Vagina (tissue), 2 donors: ENCODE measurements at places on chromosomes 5 and 9.

DNA sequence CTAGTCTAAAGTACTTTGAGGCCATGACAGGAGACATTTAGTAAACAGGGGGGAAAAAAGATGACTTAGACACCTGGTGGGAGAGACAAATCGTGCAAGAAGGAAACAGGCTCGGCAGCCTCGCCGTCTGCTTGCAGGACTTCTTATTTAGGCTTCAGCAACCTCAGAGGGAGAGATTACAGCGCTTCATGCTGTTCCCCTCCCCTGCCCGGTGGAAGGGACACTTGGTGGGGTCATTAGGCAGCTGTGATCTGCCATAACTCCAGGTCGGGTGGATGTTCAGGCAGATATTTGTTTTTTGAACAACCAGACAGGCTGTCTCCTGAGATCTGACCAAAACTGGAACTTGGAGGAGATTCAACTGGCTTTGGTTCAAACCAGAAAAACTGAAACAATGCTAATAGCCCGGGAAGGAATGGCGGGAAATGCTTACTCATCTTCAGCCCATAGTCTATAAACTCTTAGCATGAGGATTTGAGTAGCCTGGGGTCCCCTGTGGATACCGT, 38.1 kb upstream of the CD180 start:
- DNase-seq, result peak; percentile 84

DNA sequence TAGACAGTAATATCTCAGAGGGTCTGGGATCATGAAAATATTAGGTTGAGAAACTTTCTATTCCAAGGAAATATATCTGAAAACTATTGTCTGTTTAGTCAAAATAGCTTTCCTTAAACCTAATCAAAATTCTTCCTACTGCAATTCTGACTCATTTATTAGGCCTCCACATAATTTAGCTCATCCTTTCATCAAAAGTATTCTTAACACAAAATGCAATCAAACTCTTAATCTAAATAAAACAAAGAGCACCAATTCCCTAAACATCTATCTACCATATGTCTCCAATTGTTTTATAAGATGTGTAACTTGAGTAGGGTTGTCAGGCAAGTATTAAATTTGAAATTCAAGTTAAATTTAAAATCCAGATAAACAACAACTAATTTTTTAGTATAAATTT, 142.1 kb downstream of the PLK2 start:
- DNase-seq, result no peak

DNA sequence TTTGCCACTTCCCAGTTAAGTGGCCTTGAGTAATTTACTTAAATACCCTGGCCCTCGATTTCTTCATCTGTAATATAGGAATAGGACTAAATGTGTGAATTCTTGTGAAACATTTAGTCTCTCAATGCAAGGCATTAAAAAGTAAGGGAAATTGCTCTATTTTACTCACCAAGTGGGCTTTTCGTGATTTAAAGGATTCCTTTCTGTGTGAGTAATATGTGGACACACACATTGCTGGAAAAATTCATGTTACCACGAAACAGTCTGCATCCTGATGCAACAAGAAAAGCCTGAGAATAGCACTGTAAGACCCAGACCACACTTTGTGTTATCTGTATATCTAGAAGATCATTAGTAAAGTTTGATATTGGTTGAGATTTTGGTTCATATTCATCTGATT, 1243.0 kb upstream of the CDH9 start:
- DNase-seq, result no peak

DNA sequence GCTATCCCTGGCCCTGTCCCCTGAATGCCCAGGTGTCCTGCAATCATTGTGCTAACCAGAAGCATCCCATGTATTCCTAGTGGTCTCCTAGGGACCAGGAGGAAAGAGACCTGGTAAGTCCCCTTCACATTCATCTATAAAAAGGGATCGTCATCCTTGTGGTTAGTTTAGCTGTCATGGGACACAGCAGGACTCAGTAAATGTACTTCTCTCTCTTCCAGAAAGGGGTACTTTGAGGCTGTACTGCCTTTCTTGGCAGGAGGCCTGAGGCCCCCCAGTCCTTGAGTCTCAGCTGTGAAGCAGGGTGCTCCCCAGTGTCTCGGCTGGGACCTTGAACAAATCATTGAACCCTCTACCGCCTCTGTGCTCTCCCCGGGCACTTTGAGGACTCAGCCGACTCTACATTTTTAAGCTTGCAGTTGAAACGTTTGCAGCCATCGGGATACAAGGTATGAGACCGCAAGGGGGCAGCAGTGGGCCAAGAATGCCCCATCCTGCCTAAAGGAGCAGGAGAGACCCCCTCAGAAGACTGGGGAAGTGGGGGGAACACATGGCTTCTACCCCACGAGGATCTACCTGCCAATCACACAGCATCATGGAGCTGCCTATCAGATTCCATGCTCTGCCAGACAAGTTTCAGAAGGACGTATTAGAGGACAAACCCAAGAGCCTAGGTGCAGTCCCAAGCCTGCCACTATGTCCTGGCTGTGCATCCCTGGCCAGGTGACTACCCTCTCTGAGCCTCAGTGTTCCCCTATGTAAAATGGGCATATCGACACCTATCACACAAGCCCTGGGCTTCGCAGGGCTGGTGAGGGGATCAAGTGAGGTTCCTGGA, 2.4 kb upstream of the PHYKPL start:
- DNase-seq, result no peak

GRCh38 chr9:126429190-126429589, 102.6 kb downstream of the MVB12B start:
- DNase-seq, result peak; percentile 6

DNA sequence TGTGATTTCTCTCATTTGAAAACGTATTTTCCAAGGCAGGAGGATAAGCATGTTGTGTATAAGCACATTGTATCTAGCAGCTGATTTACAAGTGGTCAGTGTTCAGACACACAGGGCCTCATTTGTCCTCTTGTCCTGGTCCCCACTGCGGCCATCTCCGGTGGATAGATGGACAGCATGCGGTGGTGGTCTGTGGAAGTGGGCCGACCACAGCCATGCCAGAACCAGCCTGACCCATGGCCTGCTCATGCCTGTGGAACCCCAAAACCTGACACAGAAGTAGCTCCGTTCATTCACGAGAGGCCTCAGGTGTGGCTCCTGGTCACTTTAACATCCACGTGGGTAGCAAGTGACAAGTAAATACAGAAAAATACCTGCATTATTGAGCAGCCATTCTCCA, 14.6 kb downstream of the IRX2 start:
- DNase-seq, result peak; percentile 64

GRCh38 chr9:79667120-79667519, 95.4 kb downstream of the TLE4 start:
- DNase-seq, result no peak

GRCh38 chr5:73812962-73813588, 187.1 kb downstream of the ARHGEF28 start:
- DNase-seq, result no peak

DNA sequence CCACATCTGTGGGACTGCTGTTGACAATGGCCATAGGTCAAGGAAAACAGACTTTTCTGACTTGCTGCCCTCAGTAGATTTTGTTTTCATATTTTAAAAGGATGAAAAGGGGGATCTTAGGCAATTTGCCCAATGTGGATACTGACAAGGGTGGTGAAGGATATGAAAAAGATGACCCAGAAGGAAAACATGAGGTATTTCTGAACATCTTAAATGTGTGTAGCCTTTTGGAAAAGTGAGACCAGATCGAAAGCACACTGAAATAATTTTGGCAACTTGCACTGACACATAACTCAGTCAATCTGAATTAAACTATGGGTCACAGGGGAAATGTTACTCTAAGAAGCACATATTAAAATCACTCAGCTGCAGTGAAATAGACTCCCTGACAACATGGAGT, 1793.0 kb upstream of the ACO1 start:
- no peak for DNase-seq

GRCh38 chr9:98104445-98104881, 14.6 kb downstream of the TRIM14 start:
- DNase-seq, result no peak

DNA sequence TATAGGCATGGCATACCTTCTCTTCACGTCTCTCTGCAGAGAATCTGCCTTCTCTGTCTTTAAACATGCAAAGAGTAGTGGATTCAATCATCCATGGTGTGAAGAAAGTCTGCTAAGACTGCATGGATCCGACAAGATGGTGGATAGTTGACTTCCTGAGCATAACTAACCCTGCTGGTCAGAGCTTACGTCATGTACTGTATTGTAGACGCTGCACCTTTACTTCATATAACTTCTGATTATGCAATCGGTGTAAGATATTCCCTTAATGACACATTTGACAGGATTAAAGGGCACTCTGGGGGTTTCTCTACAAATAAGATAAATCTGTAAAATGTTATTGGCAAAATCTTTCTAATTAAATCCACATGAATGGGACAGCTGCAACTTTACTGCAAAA, 240.3 kb upstream of the NREP start:
- no peak for DNase-seq

- peak; percentile 91 for DNase-seq
Observed at GRCh38 chr5:81751836-81752643, 1.1 kb upstream of the SSBP2 start.

- DNase-seq, result no peak
Observed at GRCh38 chr5:179253730-179254129, 91.5 kb downstream of the ADAMTS2 start.

GRCh38 chr9:89234205-89235067, 55.8 kb upstream of the SHC3 start:
- DNase-seq, result no peak

GRCh38 chr5:38396766-38397165, 138.4 kb downstream of the EGFLAM start:
- no peak for DNase-seq

DNA sequence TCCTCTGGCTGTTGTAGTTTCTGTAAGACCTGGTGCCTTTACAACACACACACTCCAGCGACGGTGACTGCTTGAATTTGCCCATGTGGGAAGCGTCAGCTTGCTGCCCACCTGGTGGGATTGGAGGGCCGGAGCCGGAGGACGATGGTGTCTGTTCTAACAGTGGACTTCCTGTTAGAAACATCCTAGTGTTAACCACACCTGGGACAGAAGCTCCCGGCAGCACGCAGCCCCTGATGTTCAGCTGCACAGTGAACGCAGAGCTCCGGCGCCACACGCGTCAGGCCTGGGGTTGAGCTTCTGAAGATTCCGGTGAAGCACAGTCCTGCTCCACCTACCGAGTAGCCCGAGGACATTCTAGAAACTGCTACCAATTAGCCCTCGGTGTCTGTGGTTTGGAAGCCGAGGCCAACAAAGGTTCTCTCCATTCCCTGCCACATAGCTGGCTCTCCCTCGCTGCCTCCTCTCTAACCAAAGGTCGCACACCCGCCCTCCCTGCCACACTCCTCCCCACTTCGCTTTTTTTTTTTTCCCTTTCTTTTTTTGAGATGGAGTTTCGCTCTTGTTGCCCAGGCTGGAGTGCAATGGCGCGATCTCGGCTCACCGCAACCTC, 14.4 kb downstream of the PMPCA start:
- no peak for DNase-seq

DNA sequence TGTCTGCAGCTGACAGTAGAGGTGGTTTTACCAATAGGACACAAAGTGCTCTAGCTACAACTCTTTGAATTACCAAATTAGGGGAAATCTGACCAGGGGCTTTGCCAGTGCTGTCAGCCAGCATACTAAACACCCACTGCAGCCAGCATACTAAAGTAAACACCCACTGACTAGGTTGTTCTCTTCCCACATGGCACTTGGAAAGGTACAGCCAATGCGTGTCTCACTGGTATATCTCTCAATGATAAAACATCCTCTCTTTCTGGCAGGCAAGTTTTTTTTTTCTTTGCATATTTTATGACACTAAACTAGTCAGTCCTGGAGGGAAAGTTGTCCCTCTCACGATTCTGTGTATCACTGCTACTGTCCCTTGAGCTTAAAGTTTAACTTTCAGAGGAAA, 216.1 kb downstream of the TLE1 start:
- DNase-seq, result no peak

DNA sequence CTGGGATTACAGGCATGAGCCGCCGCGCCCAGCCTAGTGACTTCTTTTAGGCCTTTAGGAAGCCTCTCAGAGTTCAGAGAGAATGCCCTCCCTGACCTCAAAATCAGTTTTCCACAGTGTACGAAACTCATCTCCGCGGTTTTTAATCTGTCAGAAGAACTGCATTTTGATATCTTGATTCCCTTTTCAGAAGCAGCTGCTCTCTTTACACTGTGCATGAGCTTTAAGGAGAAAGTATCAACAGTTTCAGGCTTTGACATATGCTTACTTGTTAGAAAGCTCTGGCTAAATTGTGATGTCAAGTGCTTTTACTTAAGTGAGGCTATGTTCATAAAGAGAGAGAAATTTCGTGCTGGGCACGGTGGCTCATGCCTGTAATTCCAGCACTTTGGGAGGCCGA, 74.6 kb downstream of the USP20 start:
- DNase-seq, result no peak

GRCh38 chr9:137620048-137620405, 1.2 kb downstream of the EHMT1 start:
- no peak for DNase-seq

DNA sequence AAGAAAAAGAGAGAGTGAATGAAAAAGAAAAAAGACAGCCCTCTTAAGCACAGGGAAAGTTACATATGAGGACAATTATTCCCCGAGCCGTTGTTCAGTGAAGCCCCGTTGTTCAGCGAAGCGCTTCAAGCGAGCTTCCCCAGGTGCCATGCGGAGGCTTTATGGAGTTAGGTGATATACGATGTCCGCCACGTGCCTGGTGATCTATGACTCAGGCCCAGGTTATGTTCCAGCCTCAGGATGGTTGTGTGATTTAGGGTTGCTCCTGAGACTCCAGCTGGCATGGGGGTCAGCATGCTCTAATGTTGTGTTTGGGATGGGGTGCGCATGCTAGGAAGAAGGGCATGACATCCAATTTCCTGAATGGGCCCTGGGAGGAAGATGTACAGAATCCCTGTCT, 365.6 kb downstream of the CDK5RAP2 start:
- no peak for DNase-seq

- DNase-seq, result no peak
Observed at GRCh38 chr5:92378966-92379611, 996.0 kb upstream of the ARRDC3 start.

DNA sequence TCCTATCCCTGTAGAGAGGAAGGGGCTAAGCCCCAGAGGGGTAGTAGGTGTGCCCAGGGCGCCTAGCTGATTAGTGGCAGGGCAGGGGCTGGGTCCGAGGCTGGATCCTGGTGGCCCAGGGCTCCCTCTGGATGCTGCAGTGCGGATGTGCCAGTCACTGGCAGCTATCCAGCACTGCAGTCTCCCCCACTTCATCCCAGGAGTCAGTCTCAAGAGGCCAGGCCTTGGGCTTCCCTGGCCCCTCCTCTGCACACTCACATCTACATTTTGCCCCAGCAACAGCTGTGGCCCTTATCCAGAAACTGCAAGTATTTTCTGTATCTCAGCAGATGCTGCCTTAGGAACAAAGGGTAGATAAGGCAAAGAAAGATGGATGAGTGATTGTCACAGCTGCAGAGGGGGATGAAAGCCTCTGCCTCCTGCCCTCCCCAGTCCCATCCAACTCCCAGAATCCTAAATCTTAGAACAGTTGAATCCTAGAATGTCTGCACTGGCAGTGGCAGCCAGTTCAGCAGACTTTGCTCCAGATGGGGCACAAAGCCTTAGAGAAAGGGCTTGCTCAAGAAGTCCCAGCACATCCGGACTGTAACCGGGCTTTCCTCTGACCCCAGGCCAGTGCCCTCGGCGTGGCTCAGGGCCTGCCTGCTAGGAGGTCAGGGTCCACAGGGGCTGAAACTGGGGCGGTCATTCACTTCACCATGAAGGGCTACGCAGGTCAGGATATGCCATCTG, 1.6 kb downstream of the ANXA6 start:
- no peak for DNase-seq
